ENCODE measurements at places on chromosomes 2 and 18.

DNA sequence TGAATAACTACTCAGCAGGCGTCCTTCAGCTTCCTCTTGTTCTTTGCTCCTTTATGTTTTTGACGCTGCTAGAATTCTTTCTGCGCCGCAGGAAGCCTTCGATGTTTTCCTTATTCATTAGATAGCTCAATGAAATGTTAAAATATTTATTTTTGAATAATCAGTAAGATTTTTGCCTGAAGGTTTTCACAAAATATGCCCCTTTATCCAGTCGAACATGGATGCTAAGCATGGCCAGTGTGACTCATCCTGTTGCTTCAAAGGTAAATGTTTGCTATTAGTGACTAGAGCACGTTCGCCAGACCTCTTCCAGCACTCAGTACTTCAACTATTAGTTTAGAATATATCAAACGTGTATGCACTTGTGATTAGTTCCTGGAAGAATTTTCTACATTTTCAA is 7.6 kb upstream of the MEIS1 start:
- DNase-seq = no peak

DNA sequence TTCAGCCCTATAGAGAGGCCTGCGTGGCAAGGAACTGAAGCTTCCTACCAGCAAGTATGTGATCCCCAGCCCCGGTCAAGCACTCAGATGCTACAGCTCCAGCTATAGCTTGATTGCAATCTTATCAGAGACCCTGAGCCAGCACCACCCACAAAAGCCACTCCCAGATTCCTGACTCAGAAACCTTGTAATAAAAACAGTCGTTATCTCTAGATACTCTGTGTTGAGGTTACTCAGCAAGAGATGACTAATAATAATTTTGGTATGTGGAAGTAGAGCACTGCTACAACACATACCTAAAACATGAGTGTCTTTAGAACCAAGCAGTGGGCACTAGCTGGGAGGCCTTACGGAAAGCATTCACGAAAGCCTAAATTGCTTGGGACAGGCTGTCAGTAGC is 216.9 kb downstream of the UXS1 start:
- DNase-seq = no peak

DNA sequence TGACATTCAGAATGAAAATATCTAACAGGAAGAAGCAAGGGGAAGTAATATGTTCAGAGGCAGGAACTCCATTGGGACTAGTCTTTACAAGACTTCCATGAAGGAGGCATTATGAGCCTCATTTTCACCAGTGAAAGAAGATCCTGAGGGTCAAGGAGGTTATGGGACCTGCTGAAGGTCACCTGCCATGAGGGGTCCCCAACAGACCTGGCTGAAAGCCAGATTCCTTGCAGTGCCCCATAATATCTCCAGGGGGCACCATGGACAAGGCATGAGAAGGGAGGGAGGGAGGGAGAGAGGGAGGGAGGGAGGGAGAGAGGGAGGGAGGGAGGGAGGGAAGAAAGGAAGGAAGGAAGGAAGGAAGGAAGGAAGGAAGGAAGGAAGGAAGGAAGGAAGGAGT is 27.9 kb downstream of the XDH start:
- no peak for DNase-seq

DNA sequence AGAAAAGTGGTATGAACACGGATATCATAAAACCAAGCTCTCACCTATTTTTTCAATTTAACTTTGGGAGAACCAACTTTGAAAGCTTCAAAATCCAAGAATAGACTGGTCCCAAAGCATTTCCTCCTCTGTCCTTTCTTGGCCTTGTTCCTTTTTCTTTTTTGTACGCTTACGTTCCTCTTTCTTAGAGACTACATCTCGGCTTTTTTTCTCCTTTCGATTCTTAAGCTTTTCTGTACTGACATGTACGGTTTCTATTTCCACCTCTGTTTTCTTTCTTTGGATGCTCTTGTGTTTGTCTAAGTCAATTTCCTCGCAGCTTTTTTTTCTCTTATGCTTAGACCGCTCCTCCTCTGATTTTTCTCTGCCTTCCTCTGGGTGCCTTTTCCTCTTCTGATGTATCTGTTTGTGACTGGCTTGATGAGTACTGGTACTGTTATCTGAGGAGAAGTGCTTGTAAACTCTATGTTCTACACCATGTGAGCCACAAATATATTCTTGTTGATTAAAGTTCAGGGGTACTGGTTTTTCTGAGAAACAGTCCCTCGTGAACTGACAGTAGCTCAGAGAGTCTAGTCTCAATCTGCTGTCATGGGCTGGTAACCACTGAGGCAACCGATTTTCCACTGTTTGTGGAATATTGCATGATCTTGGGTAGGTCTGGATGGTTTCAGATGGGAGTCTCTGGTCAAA is 11.5 kb upstream of the RNU2-63P start:
- DNase-seq = no peak

DNA sequence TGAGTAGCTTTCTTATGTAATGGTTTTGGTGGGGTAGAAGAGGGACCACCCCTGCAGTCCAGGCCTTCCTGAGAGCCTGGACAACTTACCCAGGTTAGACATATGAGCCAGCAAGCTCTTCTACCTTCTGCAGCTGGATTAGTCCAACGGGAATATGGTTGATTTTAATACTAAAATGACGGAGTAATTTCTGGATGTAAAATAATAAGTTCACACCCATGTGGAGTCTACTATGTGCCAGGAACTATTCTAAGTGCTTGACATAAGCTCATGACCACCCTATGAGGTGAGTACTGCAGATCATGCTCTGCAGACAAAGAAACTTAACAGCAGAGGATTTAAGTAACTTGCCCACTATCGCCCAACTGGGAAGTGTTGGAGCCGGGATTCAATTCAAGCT is 45.5 kb downstream of the DPP4 start:
- no peak for DNase-seq

GRCh38 chr2:72896446-72896845 is 9.2 kb downstream of the SPR start:
- DNase-seq = no peak

GRCh38 chr2:64613276-64613675 is 40.4 kb downstream of the SERTAD2 start:
- no peak for DNase-seq

Data from activated CD4-positive, CD25-positive, alpha-beta regulatory T cell treated with anti-CD3 and anti-CD28 coated beads, Interleukin-2, amount 50 U/mL, for 72 hours (primary cell).